ENCODE measurements at places on chromosomes 7 and 10.

GRCh38 chr10:94308866-94309265, 53.9 kb downstream of the NOC3L start:
- DNase-seq: no peak

DNA sequence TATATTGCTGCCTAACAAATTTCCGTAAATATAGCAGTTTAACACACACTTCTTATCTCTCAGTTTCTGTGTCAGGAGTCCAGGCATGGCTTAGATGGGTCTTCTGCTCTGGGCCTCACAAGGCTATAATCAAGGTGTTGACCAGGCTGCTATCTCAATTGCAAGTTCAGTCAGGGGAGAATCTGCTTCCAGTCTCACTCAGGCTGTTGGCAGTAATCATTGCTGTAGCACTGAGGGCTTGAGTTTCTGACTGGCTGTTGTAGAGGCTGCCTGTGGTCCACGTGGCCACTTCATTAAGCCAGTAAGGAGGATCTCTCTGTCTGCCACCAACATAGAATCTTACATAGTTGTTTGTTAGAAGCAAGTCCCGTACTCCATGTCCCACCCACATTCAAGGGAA, 138.4 kb downstream of the ST7 start:
- no peak for DNase-seq

- DNase-seq: no peak
Observed at GRCh38 chr10:92813979-92814378, 34.3 kb upstream of the EXOC6 start.

GRCh38 chr10:128116851-128117615, 9.2 kb downstream of the MKI67 start:
- no peak for DNase-seq

DNA sequence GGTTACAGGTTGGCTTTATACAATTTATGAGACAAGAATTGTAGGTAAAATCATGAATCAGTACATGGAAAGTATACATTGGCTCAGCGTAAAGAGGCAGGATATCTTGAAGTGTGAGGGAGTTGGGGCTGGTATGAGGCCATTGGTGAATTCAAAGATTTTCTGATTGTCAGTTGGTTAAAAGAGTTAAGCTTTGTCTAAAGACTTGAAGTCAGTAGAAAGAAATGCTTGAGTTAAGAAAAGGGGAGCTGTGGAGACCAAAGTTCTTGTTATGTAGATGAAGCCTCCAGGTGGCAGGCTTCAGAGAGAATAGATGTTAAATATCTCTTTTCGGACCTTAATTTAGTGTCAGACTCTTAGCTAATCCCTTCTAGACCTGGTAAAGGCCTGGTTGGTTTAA, 341.0 kb downstream of the GALNT17 start:
- DNase-seq: no peak

GRCh38 chr10:45627412-45628048, 45.0 kb downstream of the ZFAND4 start:
- no peak for DNase-seq

- peak; percentile 40 for DNase-seq
Observed at GRCh38 chr10:101694674-101695403, at the start of gene FBXW4. FBXW4 (minus strand) TSS chr10:101695170; CDS start chr10:101695105, 65 bp downstream.

DNA sequence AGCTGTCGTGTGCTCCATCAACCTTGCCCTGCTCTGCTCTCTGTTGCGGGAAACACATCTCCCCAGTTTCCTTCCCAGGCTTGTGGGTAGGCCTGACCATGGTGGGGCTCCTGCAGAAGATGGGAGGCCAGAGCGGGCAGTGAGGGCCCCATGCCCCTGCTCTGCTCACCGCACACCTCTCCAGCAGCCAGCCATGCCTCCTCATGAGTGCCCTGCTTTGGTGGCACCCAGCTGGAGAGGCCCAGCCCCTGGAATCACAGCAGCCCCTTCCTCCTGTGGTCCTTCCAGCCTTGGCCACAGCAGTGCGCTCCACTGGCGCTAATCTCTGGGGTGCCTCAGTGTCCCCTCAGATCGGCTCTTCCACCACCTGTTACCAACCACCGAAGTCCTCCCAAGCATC, 4.2 kb upstream of the OPN4 start:
- DNase-seq: no peak

- DNase-seq: no peak
Observed at GRCh38 chr7:15204421-15204820, 301.9 kb upstream of the DGKB start.

GRCh38 chr10:71337219-71337701, 18.2 kb downstream of the SLC29A3 start:
- DNase-seq: no peak

GRCh38 chr10:78165617-78166016, 132.0 kb downstream of the RPS24 start:
- no peak for DNase-seq

- no peak for DNase-seq
Observed at GRCh38 chr10:16472828-16473227, 36.0 kb downstream of the PTER start.

All from urothelium cell line (cell line).